ENCODE measurements at places on chromosomes 11 and 22.

DNA sequence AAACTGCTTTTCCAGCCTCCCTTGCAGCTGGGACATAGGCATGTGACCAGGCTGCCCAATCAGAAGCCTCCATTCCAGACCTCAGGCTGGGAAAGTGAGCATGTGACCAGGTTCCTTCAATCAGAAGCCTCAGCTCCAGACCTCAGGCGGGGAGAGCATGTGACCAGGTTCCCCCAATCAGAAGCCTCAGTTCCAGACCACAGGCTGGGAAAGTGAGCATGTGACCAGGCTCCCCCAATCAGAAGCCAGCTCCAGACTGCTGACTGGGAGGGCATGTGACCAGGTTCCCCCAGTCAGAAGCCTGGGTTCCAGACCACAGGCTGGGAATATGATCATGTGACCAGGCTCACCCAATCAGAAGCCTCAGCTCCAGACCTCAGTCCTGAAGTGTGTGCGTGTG lies 11.7 kb upstream of the IL2RB start:
- no peak for DNase-seq

GRCh38 chr22:25395915-25396314 lies 168.6 kb upstream of the GRK3 start:
- no peak for DNase-seq

DNA sequence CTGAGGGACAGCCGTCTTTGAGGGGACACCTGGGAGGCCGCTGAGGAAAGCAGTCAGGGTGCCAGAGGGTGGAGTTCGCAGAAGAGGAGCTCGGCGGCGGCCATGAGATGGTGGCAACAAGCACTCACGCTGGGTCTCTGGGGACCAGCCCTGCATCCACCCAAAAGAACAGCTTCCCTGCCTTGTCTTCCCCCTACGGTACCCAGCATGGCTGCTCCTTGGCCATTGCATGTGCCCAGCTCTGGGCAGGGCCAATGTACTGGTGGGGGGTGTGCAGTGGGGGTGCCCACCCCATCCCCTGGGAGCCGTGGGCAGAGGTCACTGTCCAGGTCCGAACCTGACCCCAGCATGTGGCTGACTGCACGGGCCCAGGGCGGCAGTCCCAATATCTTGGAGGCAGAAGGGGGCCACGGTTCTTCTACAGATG lies 42.3 kb downstream of the OSBPL5 start:
- DNase-seq = no peak

GRCh38 chr11:117946842-117947526 lies 17.8 kb upstream of the TMPRSS13 start:
- peak; percentile 94 for DNase-seq

- no peak for DNase-seq
Observed at GRCh38 chr22:25420925-25421904, 143.3 kb upstream of the GRK3 start.

GRCh38 chr11:73866095-73866579 lies 10.5 kb downstream of the COA4 start:
- DNase-seq = peak; percentile 13

DNA sequence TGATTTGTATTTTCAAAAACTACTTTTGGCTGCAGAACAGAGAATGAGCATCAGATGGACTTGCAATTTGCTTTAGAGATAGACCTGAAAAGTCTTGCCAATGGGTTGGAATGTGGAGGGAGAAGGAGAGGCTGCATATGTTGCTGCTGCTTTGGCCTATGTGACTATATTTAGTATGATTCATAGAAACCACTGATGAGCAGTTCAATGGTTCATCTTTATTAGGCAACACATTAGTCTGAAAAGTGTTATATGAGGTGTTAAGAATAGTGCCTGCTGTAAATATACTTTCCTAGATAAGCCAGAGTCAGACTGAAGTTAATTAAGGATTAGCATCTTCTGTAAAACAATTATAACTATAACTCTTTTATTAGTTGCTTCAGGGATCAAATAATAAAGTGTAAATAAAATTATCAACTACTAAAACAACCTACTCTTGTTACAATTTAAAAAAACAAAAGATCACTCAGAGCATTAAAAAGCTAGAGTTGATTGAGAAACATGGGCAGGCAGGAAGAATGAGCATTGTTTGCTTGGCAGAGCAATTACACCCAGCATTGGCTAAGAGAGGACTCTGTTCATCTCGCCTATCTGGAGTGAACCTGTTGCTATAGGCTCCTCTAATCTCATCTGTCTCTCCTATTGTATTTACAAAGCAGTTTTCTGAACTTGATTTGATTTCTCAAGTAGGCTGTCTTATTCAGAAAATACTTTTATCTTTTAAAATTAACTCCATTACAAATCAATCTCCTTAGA lies 36.3 kb downstream of the HORMAD2 start:
- peak; percentile 51 for DNase-seq

DNA sequence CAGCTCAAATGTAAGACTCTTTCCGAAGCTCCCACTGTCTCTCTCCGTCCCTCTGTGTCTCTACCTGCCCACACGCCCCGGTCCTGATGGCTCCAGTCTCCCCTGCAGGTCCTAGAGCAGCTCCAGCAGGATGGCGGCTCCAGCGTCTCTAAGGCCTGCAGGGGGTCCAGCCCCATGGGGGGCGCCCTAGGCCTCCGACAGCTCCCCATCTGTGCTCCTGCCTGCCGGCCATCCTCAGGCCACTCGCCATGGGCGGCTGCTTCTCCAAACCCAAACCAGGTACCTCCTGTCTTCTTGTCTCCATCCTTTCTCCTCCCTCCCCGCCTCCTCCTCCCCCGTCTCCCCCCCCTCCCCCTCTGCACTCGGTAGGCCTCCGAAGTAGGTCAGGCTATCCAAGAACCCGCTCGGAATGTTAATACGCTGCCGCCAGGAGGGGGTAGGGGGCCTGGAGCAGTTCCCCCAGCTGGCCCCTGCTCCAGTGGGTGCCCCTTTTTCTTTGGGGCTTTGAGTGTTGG lies 699 bp downstream of the AIFM3 start:
- no peak for DNase-seq

DNA sequence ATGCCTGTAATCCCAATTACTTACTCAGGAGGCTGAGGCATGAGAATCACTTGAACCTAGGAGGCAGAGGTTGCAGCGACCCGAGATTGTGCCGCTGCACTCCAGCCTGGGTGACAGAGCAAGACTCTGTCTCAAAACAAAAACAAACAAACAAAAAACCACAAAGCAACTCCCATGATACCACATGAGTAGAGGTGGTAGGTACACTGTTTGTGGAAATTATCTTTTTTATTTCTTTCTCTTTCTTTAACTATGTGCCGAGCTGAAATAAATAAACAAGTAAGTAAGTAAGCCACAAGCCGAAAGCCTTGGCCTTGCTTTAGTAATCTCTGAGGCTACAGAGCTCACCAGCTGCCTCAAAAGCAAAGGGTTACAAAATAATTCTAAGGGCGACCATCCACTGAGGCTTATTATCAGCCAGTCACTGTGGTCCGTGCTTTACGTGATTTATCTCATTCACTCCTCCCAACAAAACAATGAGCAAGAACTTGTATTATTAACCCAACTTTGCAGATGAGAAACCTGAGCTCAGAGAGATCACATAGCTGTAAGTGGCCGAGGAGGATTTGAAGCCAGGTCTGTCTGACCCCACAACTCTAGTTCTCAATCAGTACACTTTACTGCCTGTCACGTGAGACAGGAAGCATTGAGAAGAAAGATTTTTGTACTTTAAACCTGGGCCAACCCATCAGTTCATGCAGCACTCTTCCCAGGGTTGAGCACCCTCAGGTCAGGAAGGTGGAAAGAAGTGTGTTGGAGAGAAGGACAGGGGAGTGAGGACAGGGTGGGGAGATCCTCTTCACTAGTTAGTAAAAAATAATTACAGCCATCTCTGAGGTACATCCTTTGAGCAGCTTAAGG lies 69.8 kb upstream of the MTMR2 start:
- DNase-seq = no peak

- DNase-seq = peak; percentile 26
Observed at GRCh38 chr11:125128450-125128849, 17.0 kb upstream of the TMEM218 start.

DNA sequence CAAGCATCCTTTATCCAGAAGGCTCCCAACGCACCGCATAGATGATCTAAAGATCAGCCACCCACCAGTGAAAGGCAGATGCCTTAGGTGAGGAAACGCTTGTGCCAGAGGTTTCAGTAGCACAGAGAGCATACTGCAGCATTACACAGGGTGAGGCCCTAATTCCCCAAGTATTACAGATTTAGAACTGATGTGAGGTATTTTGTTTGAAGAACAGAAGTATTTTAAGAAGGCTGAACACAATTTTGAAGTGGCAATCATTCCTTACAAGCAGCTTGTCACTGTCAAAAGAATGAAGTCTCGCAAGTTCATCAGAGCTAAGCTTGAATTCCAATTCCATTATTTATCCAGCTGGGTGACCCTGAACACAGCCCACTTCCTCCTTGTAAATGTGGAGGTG lies 70.0 kb upstream of the FAT3 start:
- no peak for DNase-seq

DNA sequence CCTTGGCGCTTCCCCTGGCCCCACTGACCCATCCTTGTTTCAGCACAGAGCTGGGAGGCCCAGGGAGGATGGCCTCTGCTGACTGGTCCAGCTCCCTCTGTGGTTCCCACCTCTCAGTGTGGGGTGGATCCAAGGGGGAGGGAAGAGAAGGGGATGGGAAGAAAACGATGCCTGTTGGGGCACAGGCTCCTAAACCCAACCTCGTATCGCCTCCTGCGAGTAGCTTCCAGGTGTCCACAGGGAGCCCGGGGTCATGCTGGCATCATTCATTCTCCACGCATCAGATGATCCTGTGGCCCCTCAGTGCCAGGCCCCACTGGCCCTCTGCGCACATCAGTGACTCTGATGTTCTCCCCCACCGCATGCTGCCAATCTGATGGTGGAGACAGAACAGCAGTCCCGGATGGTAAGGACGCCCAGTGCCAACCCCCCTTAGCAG lies 5.1 kb downstream of the MYEOV start:
- DNase-seq = peak; percentile 40

GRCh38 chr11:73189723-73190556 lies 28.1 kb upstream of the P2RY2 start:
- no peak for DNase-seq

Data from GM03348 (cell line).